ENCODE measurements at places on chromosomes 3 and 15.

DNA sequence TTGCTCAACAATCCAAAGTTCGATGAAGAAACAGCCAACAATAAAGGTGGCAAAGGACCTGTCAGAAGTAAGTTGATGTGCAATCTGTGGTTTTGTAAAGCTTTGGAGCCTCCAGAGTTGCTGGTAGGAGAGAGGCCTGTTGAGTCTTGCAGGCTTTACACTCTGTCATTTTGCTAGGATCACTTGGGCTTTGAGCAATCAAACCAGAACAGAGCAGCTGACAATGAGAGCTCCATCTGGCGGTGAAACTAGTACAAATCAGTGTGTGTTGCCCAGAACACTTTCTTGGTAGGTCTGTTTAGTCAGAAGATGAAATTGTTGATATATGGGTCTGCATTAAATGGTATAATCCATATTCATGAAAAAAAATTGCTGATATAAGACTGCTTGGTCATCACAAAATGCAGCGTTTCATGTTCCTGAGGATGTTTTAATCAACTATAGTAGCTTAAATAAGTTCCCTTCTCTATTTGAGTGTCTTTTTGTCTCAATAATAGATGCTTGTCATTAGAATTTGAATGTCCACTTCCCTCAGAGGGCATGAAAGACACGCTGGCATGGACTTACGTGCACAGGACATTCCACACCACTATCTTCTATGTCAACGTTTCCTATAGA is 25.7 kb downstream of the TMOD2 start:
- DNase-seq = no peak

GRCh38 chr3:152964911-152965609 is 130.1 kb downstream of the P2RY1 start:
- no peak for DNase-seq

- no peak for DNase-seq
These were observed 72.7 kb upstream of the TPRG1 start for GRCh38 chr3:189099031-189099471.

- no peak for DNase-seq
These were observed 74.9 kb downstream of the RAD18 start for GRCh38 chr3:8888301-8888915.

- DNase-seq = no peak
These were observed 89.5 kb upstream of the CHD2 start for GRCh38 chr15:92810418-92811138.

Measured in activated CD8-positive, alpha-beta memory T cell treated with anti-CD3 and anti-CD28 coated beads, Interleukin-2, amount 50 U/mL, for 48 hours (primary cell).